H4 (cell line): ENCODE measurements at places on chromosomes 3 and 15. TPM values are rescaled to one million over a fixed set of nuclear protein-coding genes. Genes with fewer than 3 reads are reported as not detected.

GRCh38 chr3:48528754-48529153 lies 24.8 kb upstream of the SHISA5 start:
- DNase-seq, result no peak

DNA sequence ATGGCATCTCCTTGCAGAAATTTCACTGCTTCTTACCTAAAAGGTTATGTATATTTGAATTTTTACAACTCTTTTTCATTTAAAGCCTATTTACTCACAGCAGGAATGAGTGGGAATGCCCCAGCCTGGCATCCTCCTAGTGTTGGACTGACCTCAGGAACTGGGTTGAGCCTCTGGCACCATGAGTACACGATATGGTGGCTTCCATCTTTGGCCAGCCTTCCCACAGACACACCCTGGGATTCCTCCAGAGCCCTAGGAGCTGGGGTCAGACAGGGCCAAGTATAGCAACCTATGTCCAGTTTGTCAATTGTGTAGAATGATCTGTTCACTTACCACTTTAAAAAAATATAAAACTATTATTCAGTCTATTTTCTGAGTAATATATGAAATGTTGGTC lies 57.2 kb upstream of the HEG1 start:
- no peak for DNase-seq

- DNase-seq, result no peak
Observed at GRCh38 chr3:129595544-129596193, 10.8 kb downstream of the PLXND1 start.

GRCh38 chr15:33581032-33581431 lies 270.3 kb downstream of the RYR3 start:
- peak; percentile 80 for DNase-seq

GRCh38 chr3:149299938-149300801 lies 33.3 kb downstream of the TM4SF18 start:
- peak; percentile 98 for DNase-seq

GRCh38 chr15:67914537-67915460 lies 75.0 kb upstream of the RNU6-1 start:
- peak; percentile 75 for DNase-seq

DNA sequence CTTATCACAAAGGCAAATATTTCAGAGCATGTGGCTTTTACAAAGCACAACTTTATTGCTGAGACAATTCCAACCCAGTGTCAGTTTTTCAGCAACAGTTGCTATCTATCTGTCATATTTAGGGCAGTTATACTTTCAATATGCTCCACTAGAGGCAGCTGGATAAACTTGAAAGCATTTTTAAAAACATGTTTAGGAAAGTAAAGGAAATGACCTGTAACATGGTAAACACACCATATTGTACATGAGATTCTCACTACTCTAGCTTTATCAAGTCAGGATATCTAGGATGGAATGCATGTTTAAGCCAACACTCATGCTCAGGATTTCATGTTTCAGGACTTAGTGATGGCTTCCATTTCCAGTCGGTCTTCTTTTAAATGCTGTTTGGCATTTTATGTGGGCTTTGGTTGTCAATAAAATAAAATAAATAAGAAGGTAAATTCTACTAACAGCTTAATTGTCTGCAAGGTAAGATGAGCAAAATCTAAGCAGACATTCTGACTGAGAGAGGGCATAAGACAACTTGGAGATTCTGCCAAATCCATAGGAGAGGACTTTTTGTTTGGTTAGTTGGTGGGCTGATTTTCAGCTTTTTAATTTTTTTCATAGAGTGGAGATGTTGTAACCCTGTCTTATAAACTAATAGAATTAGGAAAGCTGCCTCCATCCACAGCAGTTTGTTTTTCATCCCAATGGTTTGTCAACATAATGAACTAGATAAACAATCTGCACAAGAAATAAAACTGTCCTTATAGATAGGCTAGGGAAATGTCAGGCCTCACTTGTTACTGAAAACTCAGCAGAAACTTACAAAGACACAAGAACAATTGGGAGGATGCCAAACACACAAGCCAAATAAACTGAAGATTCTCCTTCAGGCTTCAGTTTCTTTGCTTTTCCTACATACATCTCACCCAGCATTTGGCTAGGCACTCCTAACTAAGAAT lies 63.4 kb upstream of the CPB1 start:
- no peak for DNase-seq

POPDC2 gene
- total RNA-seq, result 0.06 and 0.54 TPM in 2 replicates

ACAA1 gene
- total RNA-seq, result 2.5 and 5.7 TPM in 2 replicates

TGM5 gene
- not detected in 2 replicates for total RNA-seq

HYAL1 gene
- not detected in 2 replicates for total RNA-seq
